Activated T-cell treated with anti-CD3 and anti-CD28 coated beads, Interleukin-2, amount 50 U/mL, for 72 hours (primary cell): ENCODE measurements at places on chromosomes 3 and 15.

GRCh38 chr15:77630956-77631744 lies 1.6 kb downstream of the LINGO1 start:
- no peak for DNase-seq

DNA sequence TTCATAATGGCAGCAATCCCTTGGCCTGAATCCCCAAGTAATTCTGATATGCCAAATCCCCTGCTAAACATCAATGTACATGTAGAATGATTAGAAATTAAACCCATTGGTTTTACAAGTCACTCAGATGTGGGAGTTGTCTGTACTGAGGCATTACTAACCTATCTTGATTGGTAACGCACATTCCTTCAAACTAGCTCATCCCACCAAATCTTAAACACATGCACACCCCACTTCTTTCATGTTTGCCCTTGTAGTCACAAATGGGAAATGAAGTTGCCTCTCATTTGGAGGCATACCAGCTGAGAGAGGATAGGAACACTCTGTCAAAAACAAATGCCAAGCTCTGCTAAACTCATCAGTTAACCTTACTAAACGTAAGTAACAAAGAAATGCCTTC lies 29.1 kb upstream of the MAN2C1 start:
- no peak for DNase-seq

DNA sequence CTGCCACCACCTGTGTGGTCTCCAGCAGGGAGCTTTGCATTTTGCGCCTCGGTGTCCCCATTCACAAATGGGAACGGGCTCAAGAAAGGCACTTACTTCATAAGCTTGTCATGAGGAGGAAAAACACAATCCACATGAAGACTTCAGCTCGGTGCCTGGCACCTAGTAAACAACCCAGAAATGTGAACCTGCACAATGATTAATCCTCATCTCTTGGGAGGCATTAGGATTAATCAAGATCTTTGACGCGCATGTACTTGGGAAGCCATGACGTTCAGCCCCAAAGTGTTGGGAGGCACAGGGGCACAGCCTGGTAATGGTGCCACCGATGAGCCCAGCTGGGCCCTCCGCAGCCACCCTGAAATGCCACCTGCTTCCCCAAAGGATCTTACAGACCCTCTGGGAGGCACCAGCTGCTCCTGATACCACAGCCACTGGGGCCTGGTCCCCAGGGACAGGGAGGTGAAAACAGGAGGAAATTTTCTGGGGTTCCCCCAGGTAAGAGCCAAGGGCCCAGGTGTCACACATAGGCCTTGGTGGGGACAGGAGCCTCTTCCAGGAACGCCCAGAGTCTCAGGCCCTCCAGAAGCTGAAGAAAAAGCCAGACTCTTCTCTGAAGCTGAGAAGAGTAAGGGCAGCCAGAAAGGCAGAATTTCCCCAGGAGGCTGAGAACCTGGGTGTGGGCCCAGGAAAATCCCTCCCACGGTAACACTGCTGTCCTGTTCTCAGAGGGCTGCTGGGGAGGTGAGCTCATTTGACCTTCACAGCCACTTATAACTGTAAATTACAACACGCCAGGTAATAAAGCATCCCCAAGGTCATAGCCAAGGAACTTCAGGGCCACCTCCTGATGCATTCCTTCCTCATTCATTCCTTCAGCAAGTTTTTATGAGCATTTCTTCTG lies 507.5 kb downstream of the SHQ1 start:
- no peak for DNase-seq

DNA sequence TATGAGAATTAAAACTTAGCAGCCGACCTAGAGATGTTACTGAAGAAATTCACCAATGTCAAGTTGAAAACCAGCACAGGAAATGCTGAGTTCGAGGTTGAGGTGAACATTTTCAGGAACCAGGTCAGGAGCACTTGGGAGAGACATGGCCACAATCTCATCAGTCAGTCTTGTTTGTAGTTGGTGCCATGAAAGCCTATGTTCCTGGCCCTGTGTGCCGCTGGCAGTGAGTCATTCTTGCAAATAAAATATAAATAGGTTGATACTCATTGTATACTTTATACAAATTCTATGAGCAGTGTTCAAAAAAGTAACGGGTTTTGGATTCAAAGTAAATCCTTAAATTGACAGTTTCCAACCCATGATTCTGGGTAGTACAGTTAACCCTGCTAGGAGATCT lies 1.5 kb upstream of the FSIP1 start:
- no peak for DNase-seq

GRCh38 chr3:59775106-59775505 lies 725.3 kb upstream of the CFAP20DC start:
- DNase-seq: no peak

GRCh38 chr3:52050571-52050970 lies 5.8 kb downstream of the DUSP7 start:
- no peak for DNase-seq

DNA sequence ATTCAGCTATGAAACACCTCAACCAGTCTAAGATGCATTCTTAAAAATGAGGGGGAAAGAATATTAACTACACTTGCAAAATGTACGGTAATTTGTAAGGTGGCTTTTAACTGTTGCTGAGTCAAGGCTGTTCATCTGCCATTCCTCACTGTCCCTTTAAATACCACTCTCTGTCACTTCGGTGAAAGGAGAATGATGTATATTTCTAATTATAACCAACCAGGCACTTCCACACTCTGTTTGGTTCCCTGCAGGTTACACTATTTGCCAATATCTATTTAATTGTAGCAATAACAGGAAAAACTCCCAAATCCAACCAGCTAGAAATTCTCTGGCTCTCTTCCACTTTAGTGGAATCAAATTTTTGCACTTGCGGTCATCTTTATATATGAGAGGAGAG lies 70.5 kb upstream of the SLCO3A1 start:
- DNase-seq: no peak

GRCh38 chr3:185582236-185582635 lies 3.9 kb upstream of the SENP2 start:
- DNase-seq: no peak

GRCh38 chr15:91302588-91303439 lies 202.8 kb downstream of the SV2B start:
- DNase-seq: peak; percentile 5

DNA sequence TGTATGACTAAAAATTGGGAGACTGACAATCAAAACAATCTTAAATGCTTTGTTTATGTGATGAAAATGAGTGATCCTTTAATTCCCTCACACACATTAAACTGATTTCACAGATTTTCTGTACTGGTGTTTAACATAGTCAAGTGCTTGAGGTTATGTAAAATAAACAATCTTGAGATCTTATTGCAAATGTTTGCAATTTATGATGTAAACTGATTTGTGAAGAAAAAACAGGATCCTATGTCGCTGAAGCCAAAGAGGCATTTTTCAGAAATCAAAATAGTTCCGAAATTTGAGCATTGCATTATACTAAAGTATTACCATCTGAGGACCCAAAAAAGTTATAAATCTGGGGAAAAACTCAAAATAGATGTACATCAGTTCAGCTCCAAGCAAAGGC lies 12.7 kb downstream of the SHOX2 start:
- no peak for DNase-seq

GRCh38 chr3:108488631-108489030 lies 21.8 kb downstream of the MYH15 start:
- DNase-seq: no peak

GRCh38 chr3:169665264-169666075 lies 2.0 kb upstream of the MECOM start:
- DNase-seq: no peak
